ENCODE measurements at places on chromosomes 2 and 18. TPM values are rescaled to one million over a fixed set of nuclear protein-coding genes. Genes with fewer than 3 reads are reported as not detected.

The PLEKHH2 gene
- under 0.01 TPM for total RNA-seq

The C18orf54 gene
- total RNA-seq: 6.9 TPM

The SCN7A gene
- total RNA-seq: not detected

The C2orf81 gene
- 0.13 TPM for total RNA-seq

The LRP1B gene
- 0.13 TPM for total RNA-seq

The POMC gene
- 0.63 TPM for total RNA-seq

The COLEC11 gene
- 0.13 TPM for total RNA-seq

The BOLL gene
- total RNA-seq: not detected

The CYP26B1 gene
- not detected for total RNA-seq
